ENCODE measurements at places on chromosomes 1 and 21.

- no peak for DNase-seq
Measured at GRCh38 chr1:47785118-47785517, 212.1 kb downstream of the TRABD2B start.

DNA sequence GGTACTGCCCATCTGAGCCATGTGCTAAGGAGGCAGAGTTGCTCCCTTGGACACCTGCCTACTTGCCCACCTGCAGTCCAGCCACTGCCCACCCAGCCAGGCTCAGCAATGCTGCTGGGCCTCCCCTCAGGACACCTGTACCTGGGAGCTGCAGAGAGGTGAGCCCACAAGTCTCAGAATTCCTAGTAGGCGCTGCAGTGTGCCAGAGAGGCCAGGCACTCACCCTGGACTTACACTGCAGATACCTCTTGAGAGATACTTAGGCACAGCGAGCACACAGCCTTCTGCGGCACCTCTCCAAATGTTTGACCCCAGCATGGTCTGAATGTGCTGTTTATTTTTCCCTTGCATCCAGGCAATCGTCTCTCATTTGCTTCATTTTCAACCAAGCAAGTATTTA, 71.0 kb downstream of the PGBD5 start:
- no peak for DNase-seq

GRCh38 chr1:224544346-224545110, 71.6 kb upstream of the CNIH3 start:
- no peak for DNase-seq

- DNase-seq: no peak
Measured at GRCh38 chr21:32578107-32578691, 7.1 kb downstream of the TCP10L start.

DNA sequence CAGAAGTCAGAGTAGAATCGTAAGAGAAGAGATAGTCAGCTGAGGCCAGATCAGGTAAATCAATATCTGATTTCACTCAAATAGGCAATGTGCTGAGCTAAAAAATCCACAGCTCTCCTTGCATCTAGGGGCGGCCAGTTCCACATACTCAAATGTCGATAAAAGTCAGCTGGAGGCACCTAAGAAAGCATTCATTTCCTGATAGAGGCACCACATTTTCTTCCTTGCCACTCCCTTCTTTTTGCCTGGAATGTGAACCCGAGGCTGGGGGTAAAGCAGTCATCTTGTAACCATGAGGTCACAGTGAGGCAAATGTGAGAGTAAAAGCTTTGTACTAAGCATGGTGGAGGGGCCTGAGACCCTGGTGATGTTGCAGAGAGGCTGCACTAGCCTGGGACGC, 24.2 kb upstream of the CTPS1 start:
- no peak for DNase-seq

DNA sequence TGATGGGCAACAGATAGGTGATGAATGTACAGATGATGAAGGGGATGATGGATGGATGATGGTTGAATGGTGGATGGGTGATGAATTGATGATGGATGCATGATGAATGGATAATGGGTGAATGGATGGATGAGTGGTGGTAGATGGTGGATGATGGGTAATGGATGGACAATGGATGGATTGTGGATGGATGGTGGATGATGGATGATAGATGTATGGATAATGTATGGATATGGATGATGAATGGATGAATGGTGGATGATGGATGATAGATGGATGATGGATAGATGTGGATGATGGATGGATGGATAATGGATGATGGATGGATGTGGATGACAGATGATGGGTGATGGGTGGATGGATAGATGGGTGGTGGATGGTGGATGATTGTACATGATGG, 35.7 kb downstream of the WNT3A start:
- DNase-seq: no peak

GRCh38 chr1:83627045-83627444, 371.9 kb downstream of the TTLL7 start:
- no peak for DNase-seq

DNA sequence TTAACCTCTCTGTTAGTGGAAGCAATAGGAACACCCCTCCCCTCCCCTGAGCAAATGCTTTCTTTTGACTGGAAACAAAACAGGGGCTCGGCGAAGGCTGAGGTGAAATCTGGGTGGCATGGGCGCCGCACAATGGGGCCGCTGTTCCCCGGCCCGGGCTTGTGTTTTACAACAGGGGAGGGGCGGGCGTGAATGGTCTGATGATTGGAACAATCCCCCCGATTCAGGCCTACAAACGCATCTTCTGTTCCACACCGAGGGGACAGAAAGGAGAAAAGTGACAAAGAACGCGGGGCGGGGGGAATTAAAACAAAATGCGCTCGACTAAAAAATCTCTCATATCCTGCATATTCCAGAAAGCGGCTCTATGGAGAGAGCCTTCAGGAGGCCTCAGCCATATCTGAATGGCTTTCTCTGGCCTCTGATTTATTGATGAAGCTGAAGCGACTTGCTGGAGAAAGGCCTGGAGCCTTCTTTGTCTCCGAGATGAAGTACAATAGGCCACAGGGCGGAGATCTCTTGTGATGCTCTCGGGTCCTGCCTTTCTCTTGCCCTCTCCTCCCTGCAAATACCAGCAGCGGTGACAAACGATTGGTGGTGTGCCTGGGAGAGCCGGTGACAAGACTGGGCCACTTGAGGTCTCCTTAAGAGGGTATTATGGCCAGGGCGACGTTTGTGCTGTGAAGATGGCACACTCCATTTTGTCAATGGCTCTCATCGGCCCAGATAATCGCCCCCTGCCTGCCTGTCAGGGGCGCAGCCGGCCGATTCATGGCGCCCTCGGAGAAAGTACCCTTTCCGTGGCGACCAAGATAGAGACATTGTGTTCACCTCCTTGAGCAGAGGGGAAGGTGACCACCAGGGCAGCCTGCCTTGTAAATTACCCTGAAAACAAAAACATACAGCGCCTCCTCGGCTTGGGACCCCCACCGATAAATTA, 47.1 kb upstream of the OLIG2 start:
- no peak for DNase-seq

- no peak for DNase-seq
Measured at GRCh38 chr1:22471078-22471477, 19.4 kb downstream of the ZBTB40 start.

GRCh38 chr21:32256873-32257620, 21.8 kb downstream of the MIS18A start:
- no peak for DNase-seq

DNA sequence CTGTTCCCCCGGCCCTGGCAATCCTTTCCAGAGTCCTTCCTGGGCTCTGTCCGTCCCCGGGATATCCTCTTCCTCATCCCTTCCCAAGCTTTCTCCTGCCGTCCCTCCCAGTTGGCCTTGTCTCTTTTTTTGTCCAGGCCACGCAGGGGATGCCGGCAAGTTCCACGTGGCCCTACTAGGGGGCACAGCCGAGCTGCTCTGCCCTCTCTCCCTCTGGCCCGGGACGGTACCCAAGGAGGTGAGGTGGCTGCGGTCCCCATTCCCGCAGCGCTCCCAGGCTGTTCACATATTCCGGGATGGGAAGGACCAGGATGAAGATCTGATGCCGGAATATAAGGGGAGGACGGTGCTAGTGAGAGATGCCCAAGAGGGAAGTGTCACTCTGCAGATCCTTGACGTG, 13.4 kb upstream of the SVBP start:
- DNase-seq: no peak

All from GM20000 (cell line).